Fibroblast of skin of left quadriceps (primary cell): ENCODE measurements at places on chromosomes 3 and 15.

GRCh38 chr3:143103652-143104051 lies 15.9 kb upstream of the CHST2 start:
- DNase-seq, result no peak

DNA sequence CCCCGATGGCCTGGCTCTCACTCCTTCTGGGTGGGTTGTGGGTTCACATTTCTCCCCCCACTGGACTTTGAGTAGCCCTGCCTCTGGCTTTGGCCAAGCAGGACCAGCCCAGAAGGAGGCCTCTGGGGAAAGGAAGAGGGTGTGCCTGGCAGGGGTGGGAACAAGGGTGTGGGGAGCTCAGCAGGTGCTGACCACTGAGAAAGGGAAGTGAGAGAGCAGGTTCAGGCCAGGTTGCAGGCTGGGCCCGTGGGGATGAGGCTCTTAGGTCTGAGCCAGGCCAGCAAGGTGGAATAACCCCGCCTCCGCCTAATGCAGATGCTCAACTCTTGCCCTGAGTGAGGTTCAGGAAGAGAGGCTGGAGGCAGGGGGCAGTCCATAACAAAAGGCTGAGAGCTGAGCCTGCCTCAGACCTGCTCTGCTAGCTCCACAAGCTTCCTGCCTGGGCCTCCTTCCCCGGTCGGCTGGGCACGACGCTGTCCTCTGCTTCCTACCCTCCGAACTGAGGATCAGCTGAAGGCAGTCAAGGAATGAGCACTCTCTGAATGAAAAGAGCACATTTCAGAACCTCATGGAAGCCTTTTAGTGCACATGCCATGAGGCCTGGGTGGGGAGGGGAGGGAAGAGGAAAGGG lies 82.7 kb downstream of the TLE3 start:
- no peak for DNase-seq

DNA sequence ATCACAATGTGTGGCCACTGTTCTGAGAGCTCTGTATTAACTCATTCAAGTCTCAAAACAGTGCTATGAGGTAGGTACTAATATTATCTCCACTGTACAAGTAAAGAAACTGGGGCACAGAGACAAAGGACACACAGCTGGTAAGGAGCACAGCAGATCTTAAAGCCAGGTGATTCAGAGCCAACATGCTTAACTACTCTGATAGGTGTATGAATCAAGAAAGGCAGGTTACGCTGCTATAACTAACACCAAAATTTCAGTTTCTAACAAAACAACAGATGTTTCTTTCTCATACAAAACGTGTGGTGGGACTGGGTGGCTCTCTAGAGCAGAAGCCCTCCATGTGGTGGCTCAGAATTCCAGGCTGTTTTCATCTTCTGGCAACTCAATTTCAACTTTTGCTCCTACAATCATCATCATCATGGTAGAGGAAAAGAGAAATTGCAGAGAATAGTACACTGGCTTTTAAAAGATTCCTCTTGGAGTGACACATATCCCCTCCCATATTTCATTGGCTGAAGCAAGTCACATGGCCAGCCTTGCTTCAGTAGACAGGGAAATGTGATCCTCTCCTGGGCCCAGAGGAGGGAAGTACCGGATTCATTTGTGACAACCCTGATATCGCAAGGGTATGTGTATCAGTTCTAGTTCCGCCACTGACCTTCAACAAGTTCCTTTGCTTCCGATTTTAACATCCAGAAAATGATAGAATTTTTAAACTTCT lies 126.2 kb upstream of the PTX3 start:
- DNase-seq, result no peak

GRCh38 chr3:66991459-66991858 lies 6.6 kb upstream of the KBTBD8 start:
- DNase-seq, result peak; percentile 69

DNA sequence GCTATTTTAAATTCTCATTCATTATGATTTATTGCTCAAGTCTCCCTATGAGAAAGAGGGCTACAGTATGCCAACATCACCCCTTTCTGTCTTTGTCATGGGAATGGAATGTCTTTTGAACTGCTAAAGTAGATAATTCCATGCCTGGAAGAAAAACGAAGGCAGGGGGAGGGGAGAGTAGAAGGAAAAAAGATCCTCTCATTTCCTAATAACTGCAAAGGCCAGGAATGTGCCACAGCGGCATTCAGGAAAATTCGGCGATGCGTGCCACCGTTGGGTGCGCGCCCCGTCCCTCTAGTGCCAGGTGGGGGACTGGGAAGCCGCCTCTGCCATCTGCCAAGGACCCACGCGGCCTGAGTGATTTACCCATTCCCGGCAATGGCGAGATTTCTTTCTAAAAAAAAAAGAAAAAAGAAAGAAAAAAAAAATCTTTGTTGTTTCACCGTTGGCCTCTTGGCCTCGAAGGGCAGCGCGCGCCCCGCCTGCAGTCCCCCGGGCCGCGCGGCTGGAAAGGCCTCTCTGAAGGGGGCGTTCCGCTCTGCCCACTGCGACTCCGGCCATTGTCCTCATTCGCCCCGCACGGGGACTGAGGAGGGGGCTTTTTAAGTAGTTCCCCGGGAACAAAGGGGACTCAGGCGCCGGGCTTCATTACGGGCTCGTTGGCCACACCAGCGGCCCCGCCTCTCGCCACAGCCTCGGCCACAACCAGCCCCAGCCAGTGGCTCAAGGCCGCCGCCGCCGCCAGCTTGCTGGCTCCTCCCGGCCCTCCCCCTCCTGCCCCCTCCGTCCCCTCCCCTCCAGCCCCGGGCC lies 54.5 kb downstream of the CPN2 start:
- peak; percentile 69 for DNase-seq

DNA sequence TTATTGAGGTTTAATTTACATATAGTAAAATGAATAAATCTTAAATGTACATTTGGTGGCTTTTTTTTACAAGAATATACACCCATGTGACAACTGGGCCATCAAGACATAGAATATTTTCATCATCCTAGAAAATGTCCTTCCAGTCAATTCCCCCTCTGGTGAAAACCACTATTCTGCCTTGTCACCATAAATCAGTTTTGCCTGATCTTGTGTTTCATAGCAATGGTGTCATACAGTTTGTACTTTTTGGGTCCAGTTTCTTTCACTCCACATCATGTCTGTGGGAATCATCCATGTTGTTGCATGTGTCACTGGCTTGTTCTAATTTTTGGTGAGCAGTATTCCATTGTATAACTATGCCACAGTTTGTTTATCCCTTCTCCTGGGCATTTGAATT lies 133.1 kb downstream of the PDCD6IP start:
- DNase-seq, result no peak

- no peak for DNase-seq
Observed at GRCh38 chr3:120092474-120092873, 1.8 kb downstream of the GSK3B start.

GRCh38 chr3:183975981-183976662 lies 41.6 kb downstream of the ABCC5 start:
- DNase-seq, result peak; percentile 5

GRCh38 chr3:186141790-186142189 lies 32.9 kb upstream of the ETV5 start:
- DNase-seq, result no peak

- DNase-seq, result no peak
Observed at GRCh38 chr3:121794264-121794983, 40.4 kb downstream of the IQCB1 start.

DNA sequence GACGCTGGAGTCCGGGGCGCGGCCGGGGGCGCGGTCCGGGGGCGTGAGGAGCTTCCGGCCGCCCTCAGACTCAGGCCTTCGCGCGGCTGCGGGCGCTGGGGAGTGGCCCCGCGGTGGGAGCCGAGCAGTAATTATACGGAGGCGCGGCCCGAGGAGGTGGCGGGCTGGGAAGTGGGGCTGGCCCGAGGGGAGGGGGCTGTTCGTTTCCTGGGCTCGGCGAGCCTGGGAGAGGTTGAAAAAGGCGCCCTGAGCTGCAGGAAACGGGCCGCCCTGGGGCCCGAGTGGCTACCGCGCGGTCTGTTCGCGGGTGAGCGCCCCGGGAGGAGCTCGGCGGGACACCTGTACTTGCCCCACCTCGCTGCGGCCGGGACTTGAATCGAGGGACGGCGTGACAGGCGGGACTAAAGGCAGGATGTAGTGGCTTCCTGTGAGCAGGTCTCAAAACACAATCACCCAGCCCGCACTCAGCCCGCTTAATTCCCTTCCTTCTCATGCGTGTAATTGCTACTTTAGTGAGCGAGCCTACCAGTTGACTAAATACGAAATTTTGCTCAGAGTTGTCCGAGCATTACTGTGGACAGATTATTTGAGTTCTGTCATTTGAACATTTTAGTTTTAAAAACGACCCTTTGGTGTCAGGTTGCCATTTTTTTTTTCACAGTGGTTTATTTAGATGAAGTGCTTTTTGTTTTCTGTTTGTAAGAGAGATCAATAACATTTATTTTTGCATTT lies 860 bp downstream of the RASA2 start:
- DNase-seq, result peak; percentile 13

GRCh38 chr3:16545413-16546185 lies 32.1 kb upstream of the RFTN1 start:
- no peak for DNase-seq

GRCh38 chr15:98658831-98659699 lies 10.7 kb downstream of the IGF1R start:
- DNase-seq, result no peak

GRCh38 chr3:160065282-160065681 lies 76.6 kb downstream of the IL12A start:
- DNase-seq, result no peak

DNA sequence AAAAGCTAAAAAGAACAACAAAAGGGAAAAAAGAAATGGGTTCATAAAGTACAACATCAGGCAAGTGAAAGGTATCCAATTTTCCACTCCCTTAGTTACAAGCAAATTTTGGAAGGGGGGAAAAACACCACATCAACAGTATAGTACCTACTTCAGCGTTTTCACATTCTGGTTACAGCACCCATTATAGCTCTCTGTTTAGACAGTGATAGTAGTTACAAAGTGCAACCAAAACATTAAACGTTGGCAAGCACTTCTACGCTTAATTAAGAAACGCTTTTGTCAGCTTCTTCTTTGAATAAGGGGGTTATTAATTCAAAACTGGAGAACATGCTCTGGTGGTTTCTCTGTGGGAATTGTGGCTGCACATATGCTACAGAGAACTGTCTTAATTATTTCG lies 180.2 kb downstream of the VPS13C start:
- DNase-seq, result no peak

DNA sequence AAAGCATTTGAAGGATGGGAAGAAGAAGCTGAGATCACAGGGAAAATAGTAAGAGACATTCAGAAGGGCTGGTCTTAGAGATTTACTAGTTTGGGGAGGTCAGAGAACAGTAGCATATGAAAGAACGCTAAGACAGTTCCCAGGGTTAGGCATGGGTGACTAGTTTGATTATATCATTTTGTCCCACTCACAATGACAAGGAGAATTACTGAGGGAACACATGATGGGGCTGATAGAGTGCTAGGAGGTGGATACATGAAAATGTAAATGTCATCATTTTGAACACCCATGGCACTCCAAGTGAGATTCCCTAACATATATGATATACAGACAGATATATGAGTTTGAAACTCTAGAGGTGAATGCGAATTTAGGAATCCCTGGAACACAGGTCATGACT lies 9.3 kb upstream of the TARS3 start:
- no peak for DNase-seq

DNA sequence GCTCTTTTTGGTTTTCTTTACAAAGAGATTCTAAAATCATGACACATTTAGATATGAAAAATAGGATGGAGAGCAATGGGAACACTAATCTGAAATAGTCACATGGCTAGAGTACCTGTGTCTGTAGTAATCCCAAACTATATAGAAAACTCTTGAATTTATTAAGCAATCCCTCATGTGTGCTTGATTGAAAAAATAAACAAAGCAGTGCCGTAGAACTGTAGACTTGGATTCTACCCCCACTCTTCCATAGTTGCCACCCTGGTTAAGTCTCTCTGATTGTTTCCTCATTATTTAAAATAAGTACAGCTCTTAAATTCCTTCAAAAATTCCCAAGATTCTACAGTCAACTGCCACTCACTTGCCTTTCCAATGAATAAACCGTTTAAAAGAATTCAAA lies 58.9 kb upstream of the ACTC1 start:
- no peak for DNase-seq

- DNase-seq, result peak; percentile 64
Observed at GRCh38 chr3:183295211-183295610, 42.2 kb downstream of the B3GNT5 start.

DNA sequence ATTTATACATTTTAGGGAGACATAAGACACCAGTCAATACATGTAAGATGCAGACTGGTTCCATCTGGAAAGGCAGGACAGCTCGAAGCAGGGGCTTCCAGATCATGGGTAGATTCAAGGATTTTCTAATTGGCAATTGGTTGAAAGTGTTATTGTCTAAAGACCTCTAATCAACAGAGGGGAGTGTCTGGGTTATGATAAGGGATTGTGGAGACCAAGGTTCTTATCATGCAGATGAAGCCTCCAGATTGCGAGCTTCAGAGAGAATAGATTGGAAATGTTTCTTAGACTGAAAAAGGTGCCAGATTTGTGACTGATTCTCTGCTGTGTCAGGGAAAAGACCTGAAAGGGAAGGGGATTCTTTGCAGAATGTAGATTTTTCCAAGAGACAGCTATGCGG lies 15.1 kb downstream of the TM2D3 start:
- DNase-seq, result no peak

DNA sequence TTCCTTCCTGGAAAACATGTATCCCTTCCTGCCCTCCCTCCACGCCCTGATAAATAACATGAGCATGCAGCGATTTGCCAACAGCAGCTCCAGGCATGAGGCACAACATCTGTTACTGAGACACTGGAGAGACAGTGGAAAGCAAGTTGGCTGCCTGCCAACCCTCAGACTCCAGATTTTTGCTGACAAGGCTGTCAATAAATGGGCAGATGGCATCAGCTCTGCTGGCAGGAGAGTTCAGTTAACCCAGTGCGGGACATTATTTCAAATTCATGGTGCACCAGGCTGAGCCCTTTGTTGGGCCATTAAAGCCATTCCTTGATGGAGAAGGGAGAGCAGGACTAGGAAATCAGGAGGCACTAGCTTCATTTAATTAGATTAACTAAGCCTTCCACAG lies 293.3 kb downstream of the MEX3B start:
- DNase-seq, result peak; percentile 73

GRCh38 chr15:85691350-85692240 lies 103.1 kb downstream of the KLHL25 start:
- no peak for DNase-seq

GRCh38 chr3:74000725-74001124 lies 376.0 kb upstream of the PDZRN3 start:
- peak; percentile 69 for DNase-seq

- DNase-seq, result no peak
Observed at GRCh38 chr15:71715914-71716313, 94.4 kb upstream of the NR2E3 start.

- DNase-seq, result no peak
Observed at GRCh38 chr3:160099834-160100233, 111.2 kb downstream of the IL12A start.

- DNase-seq, result peak; percentile 37
Observed at GRCh38 chr3:113167825-113168801, 43.2 kb upstream of the BOC start.

GRCh38 chr15:50164458-50164857 lies 17.5 kb upstream of the SLC27A2 start:
- DNase-seq, result no peak
